ENCODE measurements at places on chromosomes 6 and 20.

- no peak for DNase-seq
These were observed 90.5 kb downstream of the MAN1A1 start for GRCh38 chr6:119259027-119259426.

- no peak for DNase-seq
These were observed 100.5 kb downstream of the ASCC3 start for GRCh38 chr6:100780648-100781047.

GRCh38 chr6:20931093-20931492, 396.8 kb downstream of the CDKAL1 start:
- DNase-seq, result no peak

- DNase-seq, result no peak
These were observed 437 bp downstream of the CD40 start for GRCh38 chr20:46118481-46119020.

DNA sequence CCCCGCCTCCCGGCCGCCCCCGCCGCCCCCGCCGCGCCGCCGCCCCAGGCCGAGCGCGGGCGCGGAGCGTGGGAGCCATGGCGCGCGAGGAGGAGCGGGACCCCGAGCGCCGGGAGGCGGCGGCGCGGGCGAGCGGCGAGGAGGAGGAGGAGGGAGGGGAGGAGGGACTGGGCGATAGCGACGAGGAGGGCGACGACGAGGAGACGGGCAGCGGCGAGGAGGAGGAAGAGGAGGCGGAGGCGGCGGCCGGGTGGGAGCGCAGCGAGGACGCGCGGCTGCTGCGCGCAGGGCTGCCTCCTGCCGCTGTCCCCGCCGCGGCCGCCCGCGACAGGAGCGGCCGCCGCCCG, at the start of gene SLC24A3:
SLC24A3 (plus strand) TSS at position 174 of the 347 bp plus-strand sequence.
- no peak for DNase-seq
